Vagina (tissue), 2 donors: ENCODE measurements at places on chromosomes 16 and 17.

DNA sequence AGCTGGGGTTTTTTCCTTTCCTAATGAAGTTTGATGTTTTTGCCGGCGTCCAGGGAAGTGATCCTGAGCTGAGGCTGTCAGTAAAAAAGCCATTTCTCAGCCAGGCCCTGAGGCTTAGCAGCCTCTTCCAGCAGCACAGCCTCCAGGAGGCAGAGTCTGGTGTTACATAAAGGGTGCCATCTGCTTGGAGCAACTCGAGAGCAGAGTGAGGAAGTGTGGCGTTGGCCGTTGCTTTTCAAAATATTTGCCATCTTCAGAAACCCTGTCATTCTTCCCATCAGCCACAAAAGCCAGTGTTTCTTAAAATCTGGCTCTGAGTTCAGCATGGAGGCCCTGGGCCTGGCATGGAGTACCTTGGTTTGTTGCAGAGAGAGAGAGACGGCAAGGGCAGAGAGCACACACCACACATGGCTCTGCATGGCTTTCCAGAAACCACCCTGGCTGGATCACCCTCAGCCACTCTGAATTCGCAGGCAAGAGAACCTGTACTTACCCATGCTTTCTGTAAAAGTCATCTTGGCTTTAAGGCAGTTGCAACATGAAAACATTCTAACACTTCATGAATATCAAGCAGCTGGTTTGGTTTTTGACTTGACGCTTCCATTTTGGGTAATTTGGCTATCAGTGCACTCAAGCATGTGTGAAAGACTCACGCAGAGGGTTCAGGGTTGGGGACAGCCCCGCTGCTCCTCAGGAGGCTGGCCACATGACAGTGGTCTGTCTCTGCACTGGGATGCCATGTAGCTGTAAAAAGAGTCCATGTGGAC, 21.0 kb downstream of the PMM2 start:
- DNase-seq, result no peak

DNA sequence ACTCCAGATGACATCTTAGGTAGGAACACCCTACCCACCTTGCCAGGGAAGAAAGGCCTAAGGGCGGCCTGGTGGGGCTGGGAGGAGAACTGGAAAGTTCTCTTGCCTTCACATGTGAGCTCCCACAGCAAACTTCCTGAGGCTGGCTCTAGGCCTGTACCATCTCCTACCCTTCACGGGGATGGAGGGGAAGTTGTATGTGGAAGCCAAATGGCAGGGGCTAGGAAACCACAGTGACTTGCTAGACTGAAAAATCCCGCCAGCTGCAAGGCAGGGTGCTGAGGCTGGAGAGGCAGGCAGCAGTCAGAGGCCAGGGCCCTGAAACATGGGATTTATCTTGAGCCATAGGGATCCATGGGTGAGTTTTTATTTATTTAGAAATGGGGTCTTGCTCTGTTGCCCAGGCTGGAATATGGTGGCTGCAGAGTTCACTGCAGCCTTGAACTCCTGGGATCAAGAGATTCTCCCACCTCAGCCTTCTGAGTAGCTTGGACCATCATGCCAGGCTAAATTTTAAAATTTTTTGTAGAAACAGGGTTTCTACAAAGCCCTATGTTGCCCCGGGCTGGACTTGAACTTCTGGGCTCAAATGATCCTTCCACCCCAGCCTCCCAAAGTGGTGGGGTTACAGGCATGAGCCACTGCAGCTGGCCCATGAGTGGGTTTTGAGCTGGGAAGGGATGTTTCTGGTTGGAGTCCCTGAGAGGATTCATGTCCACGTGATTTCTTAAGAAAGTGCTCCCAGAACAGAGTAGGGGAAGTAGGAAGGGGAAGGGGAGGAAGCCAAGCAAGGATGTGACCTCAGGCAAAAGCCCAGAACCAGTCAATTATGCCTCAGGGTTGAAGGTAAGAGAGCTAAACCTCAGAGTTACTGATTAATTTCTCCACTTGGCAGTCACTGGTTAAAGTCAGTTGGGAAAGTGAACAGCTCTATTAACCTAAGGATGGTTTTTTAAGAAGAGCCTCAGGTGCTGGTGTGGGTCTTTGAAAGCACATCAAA, 4.0 kb upstream of the KAT8 start:
- no peak for DNase-seq

- DNase-seq, result no peak
These were observed 9.9 kb downstream of the XYLT2 start for GRCh38 chr17:50355701-50356341.

DNA sequence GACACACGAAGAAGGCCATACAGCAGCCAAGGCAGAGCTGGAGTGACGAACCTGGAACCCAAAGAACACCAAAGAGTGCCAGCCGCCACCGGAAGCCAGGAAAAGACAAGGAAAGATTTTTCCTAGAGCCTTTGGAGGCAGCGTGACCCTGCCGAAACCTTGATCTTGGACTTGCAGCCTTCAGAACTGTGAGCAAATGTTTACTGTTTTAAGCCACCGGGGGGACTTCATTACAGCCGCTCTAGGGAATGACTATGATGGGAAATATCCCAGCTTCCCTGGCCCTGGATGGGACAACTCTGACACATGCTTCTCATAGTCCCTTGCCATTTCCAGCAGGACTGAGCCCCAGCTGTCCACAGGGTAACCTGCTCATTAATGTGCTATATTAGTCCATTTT, 270.6 kb downstream of the HAPSTR1 start:
- DNase-seq, result no peak
